ENCODE measurements at places on chromosomes 2 and 18.

GRCh38 chr2:187220071-187220470 is 228.0 kb downstream of the CALCRL start:
- DNase-seq = no peak

DNA sequence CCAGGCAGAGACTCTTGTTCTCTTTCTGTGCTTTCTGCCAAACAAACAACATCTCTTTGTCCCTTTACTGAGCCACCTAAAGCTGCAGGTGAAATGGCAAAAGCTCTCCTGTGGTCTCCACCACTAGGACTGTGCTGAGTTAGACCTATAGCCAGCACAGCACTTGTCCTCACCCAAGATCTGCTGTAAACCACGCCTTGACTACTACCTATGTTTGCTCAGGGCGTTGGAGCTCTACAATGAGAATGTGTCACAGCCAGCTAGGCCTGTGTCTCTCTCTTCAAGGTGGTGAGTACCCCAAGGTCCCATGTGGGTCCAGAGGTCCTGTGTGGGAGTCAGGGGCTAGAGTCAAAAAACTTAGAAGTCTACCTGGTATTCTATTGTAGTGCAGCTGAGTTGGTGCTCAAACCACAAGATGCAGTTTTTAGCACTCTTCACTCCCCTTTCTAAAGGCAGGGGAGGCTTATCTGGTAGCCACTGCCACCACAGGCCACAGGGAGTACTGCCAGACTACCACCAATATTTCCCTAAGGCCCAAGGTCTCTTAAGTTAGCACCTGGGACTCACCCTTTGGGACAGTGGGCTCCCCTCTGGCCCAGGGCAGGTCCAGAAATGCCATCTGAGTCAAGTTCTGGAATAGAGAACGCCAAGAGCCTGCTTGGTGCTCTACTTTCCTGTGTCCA is 96.8 kb upstream of the RPRM start:
- DNase-seq = no peak

DNA sequence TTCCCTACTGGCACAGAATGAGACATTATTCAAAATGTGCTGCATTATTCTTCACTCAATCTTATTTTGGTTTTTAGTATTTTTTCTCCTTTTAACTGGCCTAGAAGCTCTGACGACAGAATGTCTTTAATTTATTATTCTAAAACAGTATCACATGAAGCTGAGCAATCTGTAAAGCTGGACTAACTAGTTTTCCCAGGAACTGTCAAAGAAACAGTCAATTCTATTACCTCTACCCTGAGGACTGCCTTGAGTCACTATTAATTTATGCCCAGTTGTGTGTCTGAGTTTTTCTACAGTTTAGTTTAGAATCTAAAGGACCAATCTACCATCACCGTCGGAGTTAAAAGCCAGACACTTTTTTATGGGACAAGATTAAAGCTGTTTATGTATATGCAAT is 31.6 kb downstream of the MBD2 start:
- no peak for DNase-seq

DNA sequence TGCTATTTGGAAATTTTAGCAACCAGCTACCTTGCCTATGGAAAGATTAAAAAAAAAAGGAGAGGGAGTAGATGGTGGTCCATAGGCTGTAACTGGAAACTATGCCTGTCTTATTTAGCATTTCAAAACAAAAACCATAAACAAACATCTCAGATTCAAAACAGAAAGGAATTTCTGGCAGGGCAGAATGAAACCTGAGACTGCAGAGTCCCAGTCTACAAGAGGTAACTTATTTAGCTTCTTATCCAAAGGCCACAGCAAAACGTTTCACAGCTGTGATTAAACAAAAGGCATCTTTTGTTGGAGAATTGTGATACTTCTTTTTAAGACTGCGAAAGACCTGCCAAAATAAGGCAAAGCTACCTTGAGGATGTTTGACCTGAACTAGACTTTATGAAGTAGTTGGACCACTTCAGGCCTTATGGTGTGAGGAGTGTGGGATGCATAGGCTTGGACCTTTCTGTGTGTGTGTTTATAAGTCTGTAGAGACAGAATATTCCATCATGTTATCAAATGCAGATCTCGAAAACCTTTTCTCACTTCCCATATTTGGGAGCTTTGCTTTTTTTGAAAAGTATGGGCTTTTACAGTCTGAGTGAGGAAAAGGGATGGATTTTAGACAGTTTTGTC is 11.0 kb downstream of the CRIM1 start:
- no peak for DNase-seq

DNA sequence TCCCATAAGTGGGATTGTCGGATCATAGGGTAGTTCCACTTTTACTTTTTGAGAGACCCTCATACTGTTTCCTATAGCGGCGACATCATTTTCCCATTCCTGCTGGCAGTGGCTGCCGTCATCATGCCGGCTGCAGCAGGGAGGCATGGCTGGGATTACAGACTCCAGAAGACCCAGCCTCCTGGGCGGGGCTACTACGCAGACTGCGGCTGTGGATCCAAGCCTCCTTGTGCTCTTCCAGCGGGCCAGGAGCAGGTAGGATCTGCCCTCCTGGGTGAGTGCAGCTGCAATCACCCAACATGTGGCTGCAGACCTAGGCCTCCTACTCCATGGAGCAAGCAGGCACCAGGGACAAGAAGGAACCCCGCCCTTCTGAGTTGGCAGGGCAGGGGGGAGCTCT is 359.2 kb downstream of the GALR1 start:
- DNase-seq = no peak

DNA sequence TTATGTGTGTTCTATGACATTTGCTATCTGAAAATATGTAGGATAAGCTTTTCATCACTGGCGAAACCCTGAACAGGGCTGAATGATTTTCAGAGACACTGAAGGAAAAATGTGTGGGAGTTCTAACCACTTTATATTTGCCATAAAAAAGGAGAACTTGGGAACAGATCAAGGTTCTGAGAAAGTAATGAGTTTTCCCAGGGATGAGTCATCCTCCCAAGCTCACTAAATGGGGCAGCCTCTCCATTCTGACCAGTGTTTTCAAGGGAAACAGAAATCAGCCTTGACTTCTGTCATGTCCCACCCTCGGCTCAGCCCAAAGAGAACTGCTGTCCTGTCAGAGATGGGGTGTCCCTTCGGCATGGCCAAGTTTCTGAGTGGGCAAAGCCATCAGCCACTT is 2109.8 kb upstream of the CELF4 start:
- DNase-seq = no peak

DNA sequence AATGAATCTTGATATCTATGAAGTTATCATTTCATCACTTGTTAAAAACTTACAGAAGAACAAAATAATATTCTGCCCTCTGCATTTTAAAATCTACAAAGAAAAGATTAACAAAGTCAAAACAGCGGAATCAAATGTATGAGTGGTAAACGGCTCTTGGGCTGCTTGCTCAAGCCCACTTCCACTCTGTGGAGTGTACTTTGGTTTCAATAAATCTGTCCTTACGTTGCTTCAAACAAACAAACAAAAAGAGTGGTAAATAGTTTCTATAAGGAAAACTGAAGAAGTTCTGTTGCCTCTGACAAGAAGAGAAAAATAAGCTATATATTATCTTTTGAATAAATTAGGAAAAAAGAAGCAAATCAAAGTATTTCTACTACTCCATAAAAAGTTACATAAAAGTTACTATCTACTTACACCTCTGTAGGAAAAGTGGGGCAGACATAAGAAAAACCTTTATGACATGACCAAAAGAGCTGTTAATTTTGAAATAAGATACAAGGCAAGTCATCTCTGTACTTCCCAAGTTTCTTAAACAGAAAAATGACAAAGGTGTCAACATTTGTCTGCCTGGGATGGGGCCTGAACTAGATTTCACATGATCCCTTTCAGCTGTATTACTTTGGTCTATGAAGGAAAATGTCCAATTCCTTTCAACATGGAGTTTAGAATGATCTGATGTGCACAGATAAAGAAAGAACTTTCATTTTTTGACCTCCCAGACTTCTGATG is 56.5 kb downstream of the MGAT4A start:
- no peak for DNase-seq

All from stimulated activated CD4-positive, alpha-beta T cell treated with anti-CD3 and anti-CD28 coated beads, TNF-alpha, amount 100 ng/mL, for 4 hours (primary cell).